Heart right ventricle (tissue), 16 donors: ENCODE measurements at places on chromosomes 1 and 21. TPM values are rescaled to one million over a fixed set of nuclear protein-coding genes. Genes with fewer than 3 reads are reported as not detected.

The KCNJ6 gene
- total RNA-seq: not detected

The KRTAP20-3 gene
- total RNA-seq: not detected

The TENT5C gene
- total RNA-seq: 15.0 TPM

The LRRC38 gene
- 6.7 TPM for total RNA-seq

The CLDN17 gene
- not detected for total RNA-seq

The KANK4 gene
- total RNA-seq: 0.13 TPM

The CELA3A gene
- total RNA-seq: 3.9 TPM
